NCI-H446 treated with DMSO at 0.1 percent for 48 hours (cell line): ENCODE measurements at places on chromosomes 12 and 14.

DNA sequence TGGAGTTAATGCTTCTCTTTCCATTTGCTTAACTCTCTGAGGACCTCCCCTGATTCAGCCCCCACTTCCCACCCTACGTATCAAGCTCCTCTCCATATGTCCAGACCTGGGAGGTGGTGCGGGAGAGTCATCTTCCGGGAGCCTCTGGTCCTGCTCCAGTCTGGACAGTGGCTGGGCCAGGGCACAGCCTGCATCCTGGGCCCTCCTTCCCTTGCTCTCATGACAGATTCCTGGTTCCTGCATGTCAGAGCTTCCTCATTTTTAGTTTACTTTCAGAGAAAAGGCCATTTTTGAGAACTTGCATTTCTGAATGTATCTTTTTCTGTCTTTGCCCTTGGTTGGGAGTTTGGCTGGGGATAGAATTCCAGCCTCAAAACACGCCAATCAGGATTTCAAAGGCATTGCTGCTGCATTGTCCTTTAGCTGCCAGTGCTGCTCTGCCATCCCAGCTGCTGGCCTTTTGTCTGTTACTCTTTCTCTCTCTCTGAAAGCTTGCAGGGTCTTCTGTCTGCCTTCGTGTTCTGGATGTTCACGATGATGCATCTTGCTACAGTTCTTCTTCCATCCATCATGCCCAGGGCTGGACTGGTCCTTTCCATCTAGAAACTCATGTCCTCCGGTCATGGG is 54.7 kb downstream of the SLC6A12 start:
- no peak for DNase-seq

GRCh38 chr12:68392376-68392775 is 60.2 kb upstream of the MDM1 start:
- peak; percentile 27 for DNase-seq

DNA sequence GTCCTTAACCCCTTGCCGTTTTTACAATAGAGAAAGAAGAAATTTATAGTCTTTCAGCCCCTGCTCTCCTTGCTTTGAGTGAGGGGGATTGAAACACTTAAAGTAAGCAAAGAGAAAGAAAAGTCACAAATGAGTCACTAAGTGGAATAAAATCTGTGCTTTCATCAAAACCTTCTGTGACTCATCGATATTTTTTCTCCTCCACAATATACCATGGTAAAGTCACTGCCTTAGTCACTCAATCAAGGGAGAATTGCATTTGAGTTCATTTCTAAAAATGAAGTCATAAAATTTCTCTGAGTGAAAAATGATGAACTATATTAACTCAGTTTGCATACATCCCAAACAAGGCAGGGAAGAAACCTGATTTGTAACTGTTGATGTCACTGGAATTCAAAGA is 470.3 kb downstream of the FOXG1 start:
- peak; percentile 69 for DNase-seq

DNA sequence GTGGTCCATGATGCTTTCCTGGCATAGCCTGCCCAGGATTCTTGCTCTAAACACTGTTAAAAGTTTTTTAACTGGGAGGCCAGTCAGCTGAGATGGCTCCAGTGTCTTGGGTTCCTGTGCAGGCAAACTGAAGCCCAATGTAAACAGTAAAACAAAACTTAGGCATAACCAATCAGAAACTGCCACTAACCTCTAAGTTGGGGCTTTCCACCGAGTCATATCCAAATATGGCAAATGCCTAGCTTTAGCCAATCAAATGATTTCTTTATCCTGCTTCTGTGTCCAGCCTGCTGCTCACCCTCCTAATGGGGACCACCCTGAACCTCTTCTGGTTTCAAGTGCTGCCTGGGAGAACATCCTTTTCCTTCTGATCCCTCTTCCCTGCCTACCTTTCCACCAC is 277.9 kb downstream of the EMP1 start:
- no peak for DNase-seq

DNA sequence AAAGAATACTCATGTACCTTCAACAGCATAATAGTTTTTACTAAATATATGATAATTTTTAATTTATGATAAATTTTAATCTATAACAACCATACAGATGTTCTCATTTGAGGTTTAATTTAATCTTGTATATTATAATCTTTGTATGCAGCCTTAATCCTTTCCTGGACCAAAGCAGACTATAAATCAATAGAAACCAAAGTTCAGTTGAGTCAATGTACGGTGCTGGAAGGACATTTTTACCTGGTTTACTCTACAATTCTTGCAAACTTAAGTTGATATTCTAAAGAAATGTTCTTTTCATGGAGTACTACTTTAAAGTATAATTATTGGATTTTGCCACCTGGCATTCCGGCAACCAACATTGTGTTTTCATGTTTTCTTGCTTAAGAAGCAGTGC is 118.0 kb downstream of the STAB2 start:
- no peak for DNase-seq

- no peak for DNase-seq
Observed at GRCh38 chr12:88142610-88142991, 494 bp downstream of the TMTC3 start.

- no peak for DNase-seq
Observed at GRCh38 chr12:118870551-118870950, 110.8 kb upstream of the SRRM4 start.

DNA sequence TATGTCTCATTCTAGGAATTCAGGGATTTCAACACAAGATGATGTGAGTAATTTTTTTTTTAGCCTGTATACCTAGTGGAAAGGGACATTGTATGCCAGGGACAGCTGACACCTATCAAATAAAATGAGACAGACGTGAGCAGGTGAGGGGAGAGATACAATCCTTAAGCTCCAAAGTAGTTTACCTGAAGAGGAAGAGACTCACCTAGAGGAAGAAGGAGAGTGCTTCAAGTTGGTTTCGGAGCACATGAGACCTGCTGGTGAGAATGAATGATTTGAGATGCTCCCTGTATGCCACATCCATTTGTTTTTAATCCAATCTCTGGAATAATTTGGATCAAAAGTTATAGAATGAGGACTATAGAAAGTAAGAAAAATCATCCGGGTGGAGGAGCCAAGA is 915.4 kb upstream of the FBXO33 start:
- no peak for DNase-seq

DNA sequence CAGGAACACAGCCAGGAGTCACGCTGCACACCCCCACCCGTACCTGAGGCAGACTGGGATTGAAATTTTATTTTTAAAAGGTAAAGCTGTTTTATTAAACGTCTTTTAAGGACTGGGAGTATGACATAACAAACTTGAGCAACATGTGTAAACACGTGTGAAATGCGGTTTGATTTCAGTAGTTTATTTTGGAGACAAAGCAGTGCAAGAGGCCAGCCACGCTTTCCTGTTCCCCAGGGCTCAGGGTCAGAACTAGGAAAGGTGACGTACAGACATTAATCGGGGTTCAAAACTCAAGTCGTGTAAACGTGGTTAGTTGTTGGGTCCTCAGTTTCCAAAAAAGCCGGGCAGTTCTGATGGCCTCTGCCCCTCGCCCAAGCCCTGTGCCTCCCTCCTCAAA is 16.7 kb downstream of the CHGA start:
- DNase-seq: no peak

DNA sequence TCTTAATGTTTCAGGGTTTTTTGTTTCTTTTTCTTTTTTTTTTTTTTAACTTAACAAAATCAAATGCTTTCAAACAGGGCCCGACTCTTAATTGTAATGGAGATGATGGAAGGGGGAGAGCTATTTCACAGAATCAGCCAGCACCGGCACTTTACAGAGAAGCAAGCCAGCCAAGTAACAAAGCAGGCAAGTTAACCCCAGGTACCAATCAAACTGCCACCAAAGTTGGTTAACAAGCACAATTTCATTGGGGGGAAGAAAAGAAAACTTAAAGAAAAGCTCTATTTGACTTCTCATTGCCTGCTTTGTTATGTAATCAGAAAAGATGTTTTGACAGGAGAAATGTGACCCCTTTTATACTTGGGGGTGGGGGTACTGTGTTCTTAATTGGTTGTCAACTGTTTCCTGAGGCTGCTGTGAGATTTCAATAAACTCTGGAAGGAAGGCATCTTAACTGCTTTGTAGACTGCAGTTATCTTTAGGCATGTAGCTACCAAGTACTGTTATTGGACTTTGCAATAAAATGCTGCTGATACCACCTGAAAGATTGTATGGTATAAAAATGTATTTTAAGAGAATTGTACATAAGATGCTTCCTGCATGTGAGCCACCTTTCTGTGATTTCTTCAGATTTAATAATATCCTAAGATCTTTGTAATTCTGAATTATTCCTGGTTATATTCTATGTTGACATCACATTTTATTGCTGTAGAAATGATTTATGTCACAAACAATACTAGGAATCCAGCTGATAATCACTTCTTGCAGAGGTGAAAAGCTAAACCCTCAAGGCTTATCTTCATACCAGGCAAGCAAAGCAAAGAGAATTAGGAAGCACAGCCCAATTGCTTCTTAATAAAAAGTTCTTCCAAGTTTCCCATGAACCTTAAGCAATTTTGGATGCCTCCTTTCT is 26.9 kb downstream of the MAPKAPK5 start:
- DNase-seq: no peak

GRCh38 chr12:26252946-26253345 is 57.6 kb downstream of the SSPN start:
- no peak for DNase-seq

DNA sequence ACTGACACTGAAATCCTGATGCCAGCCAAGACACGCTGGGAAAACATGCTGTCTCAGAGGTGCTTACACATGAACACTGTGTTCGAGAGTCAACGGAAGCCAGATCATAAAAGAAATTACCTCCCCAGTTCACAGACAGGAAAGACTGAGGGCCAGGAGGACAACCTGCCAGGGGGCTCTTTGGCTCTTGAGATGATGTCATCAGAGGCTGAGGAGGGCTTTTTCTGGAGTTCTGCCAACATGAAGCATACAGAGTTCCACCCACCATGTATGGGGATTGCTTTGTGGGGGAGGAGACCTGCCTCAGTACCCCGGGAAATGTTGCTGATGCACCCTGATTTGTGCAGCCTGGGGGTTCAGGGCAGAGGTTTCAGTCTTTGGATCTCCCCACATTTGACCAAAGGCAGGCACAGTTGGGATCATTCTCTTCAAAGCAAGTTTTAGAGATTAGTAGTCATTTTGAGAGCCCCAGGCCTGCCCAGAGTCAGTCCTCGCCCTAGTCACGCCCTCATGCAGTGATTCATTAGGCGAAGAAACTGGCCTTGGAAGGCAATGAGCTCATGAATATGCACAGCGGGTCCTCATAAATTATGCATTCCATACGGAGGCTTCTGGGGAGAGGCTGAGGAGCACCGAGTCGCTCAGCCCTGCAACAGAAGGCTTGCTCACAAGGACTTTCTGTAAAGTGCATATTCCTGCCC is 34.9 kb upstream of the EML1 start:
- peak; percentile 65 for DNase-seq

- DNase-seq: no peak
Observed at GRCh38 chr12:114776731-114777442, 92.9 kb upstream of the TBX3 start.

- DNase-seq: no peak
Observed at GRCh38 chr14:101078170-101078891, 174.8 kb upstream of the RTL1 start.

DNA sequence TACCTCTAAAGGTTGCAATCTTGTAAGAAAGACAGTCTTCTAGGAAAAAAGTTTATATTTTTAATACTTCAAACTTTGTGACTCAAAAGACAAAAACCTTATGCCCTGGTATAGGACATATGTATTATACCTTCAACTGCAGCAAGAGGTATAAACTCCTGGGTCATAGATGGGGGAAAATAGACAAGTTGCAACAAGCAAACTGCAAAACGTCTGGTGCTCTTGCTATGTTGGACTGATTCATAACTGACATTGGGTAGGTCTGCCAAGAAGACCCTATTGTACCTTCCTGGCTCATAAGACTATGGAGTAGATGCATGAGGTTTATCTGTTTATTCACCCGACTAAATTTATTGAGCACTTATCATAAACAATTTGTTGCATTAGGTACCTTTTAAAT is 40.9 kb downstream of the BEST3 start:
- DNase-seq: peak; percentile 7

DNA sequence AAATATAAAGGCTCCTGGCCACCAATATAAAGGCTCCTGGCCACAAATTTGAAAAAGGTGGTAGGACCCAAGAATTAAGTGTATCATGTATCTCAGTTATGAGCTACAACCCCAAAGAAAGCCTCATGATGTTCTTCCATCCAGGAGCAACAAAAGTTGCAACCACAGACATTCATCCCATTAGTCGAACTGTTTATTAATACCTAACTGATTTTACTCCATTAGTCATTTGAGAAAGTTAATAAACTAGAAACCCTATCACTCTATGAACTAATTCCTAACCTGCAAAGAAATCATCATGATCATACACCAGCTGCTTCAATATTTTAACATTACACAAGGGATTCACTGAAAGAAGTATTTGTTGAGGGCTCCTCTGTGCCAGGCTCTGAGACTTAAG is 253.2 kb upstream of the GRIP1 start:
- no peak for DNase-seq

GRCh38 chr12:81209012-81209411 is 131.1 kb downstream of the ACSS3 start:
- no peak for DNase-seq

- DNase-seq: no peak
Observed at GRCh38 chr14:79924551-79924950, 286.8 kb downstream of the DIO2 start.

DNA sequence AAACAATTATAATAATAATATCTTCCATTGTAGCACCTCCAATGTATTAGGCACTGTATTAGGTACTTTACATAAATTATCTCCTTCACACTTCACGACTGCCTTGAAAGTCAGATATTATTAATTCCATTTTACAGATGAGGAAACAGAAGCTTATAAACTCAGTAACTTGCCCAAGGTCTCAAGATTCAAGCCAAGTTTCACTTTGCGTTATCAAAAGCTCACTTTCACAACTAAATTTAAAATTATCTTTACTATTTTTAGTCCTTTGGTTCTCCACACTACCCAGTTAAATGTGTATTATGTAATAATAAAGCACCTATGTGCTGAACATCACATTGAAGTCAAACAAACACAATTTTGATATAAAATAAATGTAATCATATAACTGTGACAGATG is 55.8 kb downstream of the NUMB start:
- DNase-seq: no peak

GRCh38 chr14:67405771-67406170 is 6.2 kb downstream of the PLEK2 start:
- DNase-seq: no peak

DNA sequence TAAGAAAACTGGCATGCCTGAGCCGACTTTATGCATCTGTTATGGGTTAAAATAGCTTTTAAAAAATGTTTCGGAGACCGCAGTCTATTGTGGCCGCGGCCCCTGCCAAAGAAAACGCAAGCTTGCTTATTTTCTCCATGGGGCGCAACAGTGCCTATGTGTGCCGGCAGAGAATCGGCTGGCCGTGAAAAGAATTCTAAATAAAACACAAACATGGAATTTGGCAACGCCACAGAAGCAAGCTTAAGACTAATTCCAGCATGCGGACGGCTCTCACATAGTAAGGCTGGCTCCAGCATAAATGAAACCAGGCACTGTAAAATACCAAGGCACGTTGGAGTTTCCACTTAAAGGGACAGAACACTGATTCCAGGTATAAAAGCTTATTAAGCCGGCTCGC is 56.7 kb downstream of the BCL11B start:
- peak; percentile 17 for DNase-seq
